ENCODE measurements at places on chromosomes 2 and 18.

GRCh38 chr2:106192752-106193689 is 1.1 kb downstream of the UXS1 start:
- DNase-seq = peak; percentile 27

DNA sequence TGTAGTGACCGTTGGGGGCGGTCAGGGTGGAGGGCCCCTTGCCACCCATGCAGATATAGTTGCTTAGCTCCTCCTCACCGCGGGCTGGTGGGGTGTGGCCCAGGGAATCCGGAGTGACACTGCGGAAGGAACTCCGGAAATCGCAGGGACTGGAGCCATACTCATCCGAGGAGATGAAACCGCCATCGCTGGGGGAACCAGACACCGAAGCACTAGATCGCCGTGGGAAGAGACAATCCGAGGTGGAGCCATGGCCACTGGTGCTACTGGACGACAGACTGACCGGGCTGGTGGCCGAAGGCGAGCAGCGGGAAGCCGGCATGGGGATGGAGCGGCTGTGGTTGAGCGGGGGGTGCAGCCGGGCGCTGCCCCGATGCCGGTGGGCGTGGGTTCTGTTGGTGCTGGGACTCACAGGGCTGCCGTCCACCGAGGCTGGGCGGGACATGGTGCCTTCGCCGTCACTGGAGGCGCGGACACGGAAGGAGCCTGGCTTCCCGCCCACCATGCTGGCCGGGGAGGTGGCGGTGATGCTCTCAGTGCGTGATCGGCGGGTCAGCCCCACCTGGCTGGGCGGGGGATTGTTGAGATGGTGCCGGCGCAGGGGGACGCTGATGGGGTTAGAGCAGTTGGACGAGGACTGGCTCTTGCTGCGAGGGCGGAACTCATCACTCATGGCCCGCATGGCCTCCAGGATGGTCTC is 2.2 kb downstream of the IRS1 start:
- DNase-seq = no peak

GRCh38 chr18:27956001-27956640 is 220.8 kb downstream of the CDH2 start:
- no peak for DNase-seq

DNA sequence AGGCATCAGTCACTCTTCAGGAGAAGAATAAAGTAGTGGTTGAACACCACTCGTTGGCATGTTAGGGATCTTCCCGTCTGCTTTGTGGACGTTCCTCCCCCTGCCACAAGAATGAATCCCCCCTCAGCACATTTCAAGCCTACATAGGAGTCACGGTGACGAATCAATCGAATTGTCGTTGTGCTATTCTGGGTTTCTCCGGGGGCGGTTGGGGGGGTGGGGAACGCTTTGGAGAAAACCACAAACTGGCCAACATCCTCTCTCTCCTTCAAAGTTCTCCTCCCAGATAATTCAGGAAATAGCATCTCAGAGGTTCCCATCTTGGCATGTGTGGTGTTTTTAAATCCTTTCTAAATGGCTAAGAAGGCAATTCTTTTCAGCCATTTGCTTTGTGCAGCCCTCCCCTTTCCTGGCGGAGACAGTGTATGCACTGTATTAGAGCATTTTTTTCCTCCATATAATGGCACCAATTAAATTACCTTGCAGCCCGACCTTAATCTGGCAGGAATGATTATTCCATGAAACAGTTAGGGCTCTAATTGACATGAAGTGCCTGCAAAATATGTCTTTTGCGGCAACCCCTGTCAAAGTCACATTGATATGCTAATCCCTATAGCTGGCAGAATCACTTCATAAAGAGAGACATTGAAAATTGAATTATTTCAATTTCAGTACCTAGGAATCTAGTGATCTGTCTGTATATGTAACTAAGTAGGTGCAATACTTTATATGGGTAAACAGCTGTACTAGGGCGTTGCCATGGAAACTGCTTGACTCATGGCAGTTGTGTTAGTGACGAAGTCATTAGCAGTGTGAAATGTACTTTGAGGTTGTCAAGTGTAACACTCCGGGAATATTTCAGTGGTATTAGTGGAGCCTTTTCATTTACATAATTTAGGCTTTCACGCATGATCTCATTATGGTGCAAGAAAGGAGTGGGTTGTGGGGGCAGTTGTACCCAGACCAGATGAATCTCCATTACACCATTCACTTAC is 323.4 kb upstream of the SLC14A2 start:
- no peak for DNase-seq

- no peak for DNase-seq
Measured at GRCh38 chr2:164110515-164110914, 374.7 kb upstream of the FIGN start.

DNA sequence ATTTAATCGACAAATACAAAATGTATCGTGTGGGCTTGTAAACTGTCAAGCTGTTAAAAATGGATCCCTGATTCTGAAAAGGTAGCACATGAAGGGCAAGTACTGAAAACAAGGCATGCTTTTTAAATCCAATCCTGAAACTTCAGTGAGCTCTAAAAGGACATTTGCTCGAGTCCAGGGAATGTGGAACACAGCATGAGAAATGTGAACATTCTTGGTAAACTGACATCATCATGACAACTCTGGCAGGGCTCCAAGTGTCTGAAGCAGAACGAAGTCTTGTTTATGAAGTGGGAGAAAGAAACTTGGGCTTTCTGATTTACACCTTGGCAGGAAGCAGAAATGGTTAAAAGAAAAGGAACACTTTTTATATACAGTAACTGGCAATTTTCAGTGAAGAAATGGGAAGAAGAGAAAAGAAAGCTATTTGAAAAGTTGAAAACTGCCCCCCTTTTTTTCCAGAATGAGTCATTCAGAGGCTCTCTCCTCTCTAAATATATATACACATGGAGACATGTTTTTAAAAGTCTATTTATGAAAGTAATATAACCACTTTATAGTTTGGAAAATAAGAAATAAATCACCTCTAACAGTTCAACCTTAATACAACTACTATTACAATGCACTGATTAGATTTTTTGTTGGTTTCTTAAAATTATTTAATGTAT is 120.8 kb downstream of the GAREM1 start:
- no peak for DNase-seq

GRCh38 chr2:109529532-109530449 is 84.0 kb downstream of the SEPTIN10 start:
- DNase-seq = no peak

- DNase-seq = peak; percentile 49
Measured at GRCh38 chr2:203880557-203881125, 13.1 kb downstream of the CTLA4 start.

GRCh38 chr2:215625207-215625606 is 189.3 kb upstream of the FN1 start:
- DNase-seq = no peak

DNA sequence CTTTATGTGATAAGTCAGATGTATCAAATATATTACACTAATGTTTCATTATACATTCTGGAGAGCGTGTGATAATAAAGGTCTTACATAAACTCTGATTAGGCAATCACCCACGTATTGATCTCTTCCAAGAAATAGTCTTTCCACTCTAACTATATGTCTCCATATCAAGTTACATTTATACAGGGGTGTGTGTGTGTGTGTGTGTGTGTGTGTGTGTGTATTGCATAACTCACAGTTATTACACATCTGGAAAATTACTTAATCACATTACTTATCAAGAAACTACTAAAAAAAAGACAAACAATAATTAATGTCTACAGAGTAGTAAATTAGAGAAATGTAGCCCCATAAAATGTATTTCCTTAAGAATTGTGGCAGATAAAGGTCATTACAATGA is 339.8 kb downstream of the CDH19 start:
- DNase-seq = no peak

DNA sequence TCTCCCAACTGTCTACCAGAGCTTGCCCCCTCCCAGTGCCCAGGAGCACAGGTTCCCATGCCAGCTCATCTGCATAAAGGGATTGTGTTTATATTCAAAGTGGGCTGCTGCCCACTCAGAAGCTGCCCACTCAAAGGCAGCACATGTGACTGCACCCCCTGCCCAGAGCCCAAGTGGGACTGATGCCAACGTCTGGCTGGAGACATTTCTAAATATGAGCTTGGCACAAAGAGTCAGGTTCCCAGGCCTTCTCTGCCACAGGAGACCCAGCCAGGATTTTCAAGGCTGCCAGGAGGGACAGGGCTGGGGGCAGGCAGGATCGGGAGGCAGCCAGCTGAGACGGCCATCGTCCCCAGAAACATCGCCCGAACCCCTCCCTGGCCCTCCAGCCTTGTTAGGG is 67.1 kb downstream of the ZBTB7C start:
- DNase-seq = no peak

- no peak for DNase-seq
Measured at GRCh38 chr2:162317861-162318327, 590 bp downstream of the IFIH1 start.

DNA sequence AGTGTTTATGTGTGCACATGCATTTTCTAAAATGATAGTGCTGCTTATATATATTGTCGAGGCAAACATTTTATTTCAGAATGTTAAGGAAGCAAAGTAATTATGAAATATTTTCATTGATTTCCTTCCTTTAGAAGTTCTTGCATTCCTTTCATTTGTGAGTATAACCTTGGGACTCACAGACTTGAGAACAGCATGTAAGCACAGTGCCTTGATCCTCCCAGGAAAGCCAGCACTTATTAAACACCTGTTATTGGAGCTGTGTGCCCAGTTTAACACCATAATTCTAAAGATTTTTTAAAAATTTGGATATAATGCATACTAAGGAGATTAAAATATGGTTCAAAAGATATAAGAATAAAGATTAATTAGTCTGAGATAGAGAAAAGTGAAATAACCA is 554.4 kb upstream of the FAM98A start:
- DNase-seq = no peak

- DNase-seq = peak; percentile 70
Measured at GRCh38 chr2:54903736-54904554, 146.3 kb downstream of the RTN4 start.

DNA sequence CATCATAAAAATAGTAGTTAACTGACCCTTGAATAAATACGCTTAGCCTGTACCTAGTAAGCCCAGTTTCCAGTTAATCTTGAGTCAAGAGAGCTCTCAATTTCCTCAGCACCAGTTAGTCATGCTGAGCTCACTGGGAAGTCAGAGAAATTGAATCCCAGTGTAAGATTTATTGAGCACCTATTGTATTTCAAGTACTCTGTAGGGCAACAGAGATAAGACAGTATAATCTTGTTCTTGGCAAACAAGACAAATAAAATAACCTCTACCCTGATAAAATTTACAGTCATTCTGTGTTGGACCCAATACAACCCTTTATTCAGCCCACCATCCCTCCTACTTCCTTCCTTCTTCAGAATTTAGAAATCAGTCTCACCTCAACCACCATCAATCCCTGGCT is 71.9 kb upstream of the NRP2 start:
- no peak for DNase-seq

GRCh38 chr2:25250331-25251070 is 82.1 kb upstream of the POMC start:
- peak; percentile 15 for DNase-seq

- DNase-seq = no peak
Measured at GRCh38 chr2:24970483-24971285, 1.1 kb downstream of the DNAJC27 start.

GRCh38 chr2:109182426-109182825 is 53.4 kb downstream of the SH3RF3 start:
- no peak for DNase-seq

DNA sequence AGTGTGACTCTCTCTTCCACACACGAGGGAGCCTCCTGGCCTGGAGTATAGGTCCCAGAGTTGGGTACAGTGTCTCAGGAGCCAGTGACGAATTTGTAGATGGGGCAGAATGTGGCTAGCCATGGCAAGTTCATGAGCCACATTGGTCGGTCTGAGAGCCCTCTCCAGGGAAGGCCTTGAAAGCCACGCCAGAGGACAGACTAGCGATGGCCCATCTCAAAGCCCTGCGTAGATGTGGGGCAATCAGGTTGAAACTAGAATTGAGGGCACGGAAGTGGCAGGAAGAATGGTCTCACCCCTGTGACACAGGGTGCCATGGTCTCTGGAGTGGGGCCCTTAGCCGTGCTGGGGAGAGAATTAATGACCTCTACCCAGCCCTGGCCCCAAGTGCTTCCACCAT is 106.2 kb downstream of the TSHZ1 start:
- no peak for DNase-seq

- no peak for DNase-seq
Measured at GRCh38 chr2:197369933-197370320, 59.3 kb upstream of the ANKRD44 start.

GRCh38 chr18:44680273-44681075 is at the start of gene SETBP1:
SETBP1 (plus strand) TSS chr18:44680888; CDS start chr18:44701347, 20,459 bp downstream.
- no peak for DNase-seq

DNA sequence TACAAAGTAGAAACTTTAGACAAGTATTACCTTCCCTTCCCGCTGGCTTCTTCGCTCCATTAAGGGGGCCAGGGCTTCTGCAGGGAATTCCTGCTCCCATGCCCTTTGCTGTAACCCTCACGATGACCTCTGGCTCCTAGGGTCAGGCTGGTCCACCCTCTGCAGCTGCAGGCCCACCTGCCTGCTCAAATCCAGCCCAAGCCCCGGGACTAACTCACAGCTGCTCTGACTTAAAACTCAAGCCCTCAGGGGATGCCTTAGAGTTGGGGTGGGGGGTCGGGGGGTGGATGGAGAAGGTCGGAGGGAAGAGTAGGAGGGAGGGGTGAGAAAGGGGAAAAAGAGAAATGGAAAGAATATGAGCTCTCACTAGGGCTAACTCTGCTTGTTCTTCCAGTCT is 4.9 kb downstream of the IGFBP5 start:
- no peak for DNase-seq

- no peak for DNase-seq
Measured at GRCh38 chr18:31497836-31498573, at the start of gene DSG2. DSG2 (plus strand) TSS chr18:31498177; CDS start chr18:31498252, 75 bp downstream.

- no peak for DNase-seq
Measured at GRCh38 chr18:50011813-50012435, 183.0 kb downstream of the MYO5B start.

DNA sequence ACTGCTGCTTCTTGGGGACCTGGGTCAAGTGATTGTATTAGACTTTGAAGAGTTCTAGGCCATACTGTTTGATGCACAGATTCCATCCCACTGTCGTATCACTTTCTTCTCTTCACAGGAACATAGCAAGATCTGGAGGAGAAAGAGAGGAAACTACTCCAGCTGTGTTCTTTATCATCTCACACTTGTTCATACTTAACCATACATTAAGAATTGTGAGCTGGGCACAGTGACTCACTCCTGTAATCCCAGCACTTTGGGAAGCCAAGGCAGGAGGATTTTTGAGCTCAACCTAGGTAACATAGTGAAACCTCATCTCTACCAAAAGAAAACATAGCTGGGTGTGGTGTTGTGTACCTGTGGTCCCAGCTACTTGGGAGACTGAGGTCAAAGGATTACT is 111.7 kb downstream of the PARD3B start:
- no peak for DNase-seq
